ENCODE measurements at places on chromosomes 7 and 10.

DNA sequence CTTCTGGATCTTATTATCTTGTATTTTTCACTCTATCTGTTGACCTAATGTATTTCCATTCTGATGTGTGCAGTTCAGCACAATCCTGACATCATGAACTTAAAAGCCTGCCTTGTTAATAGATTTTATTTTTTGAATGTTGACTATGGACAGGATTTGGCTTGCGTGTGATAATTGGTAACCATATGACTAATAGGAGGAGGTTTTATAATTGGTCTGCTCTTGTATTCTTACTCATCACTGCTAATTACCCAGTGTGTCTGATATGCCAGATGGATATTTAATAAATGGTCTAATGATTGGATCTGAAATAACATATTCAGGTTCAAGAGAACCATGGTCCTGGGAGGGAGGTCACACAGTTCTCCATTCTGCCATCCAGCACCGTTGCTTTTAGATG is 45.9 kb downstream of the MTURN start:
- DNase-seq: no peak
- H3K27ac ChIP-seq: no peak overlapping the region
- no peak overlapping the region for H3K4me3 ChIP-seq
- no peaks in the 10 kb centered on the region for H3K4me1 ChIP-seq
- H3K36me3 ChIP-seq: no peaks in the 10 kb centered on the region

DNA sequence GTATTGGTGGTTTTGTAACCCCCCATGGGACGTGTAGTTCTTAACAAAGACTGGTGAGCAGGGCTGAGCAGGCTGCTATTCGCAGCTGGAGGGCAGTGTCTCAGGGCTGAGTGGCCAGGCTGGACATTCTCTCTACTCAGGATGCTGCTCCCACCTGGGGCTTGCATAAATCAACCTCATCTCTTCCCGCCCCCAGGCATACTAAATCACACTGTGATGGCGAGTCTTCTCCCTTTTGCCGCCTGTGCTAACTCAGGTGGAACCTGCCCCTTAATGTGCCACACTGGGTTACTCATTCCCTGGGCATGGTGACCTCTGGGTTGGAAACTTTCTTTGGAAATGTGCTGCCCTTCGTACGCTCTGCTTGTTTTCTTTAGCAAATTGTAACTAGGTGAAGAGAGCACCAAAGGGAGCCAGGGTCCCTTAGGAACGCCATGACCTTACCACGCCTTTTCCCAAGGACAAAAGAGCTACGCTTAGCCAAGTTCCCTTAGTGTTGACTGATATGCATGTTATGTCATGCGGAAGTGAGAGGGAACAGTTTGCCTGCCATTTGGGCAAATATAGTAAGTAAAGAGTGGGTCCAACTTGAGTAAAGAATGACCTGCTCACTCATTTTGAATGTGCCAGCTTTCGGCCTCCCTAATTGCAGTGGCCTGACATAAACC is 40.4 kb upstream of the COBL start:
- no peaks in the 10 kb centered on the region for H3K36me3 ChIP-seq
- DNase-seq: no peak
- H3K27ac ChIP-seq: no peak overlapping the region

GRCh38 chr10:17457083-17457482 is 2.7 kb upstream of the ST8SIA6 start:
- H3K27ac ChIP-seq: no peak overlapping the region
- no peak overlapping the region for H3K4me3 ChIP-seq
- no peaks in the 10 kb centered on the region for H3K36me3 ChIP-seq
- DNase-seq: no peak
- peaks cover 8% of the 10 kb centered on the region for H3K4me1 ChIP-seq

GRCh38 chr7:595621-596010 is 76.0 kb upstream of the PDGFA start:
- H3K4me3 ChIP-seq: no peak overlapping the region
- peaks cover 7% of the 10 kb centered on the region for H3K4me1 ChIP-seq
- no peak overlapping the region for H3K27ac ChIP-seq
- no peaks in the 10 kb centered on the region for H3K27me3 ChIP-seq
- DNase-seq: no peak

- no peak for DNase-seq
- H3K27me3 ChIP-seq: no peaks in the 10 kb centered on the region
- H3K27ac ChIP-seq: no peak overlapping the region
- H3K4me1 ChIP-seq: no peaks in the 10 kb centered on the region
- H3K4me3 ChIP-seq: no peak overlapping the region
Observed at GRCh38 chr10:120382360-120382759, 74.7 kb upstream of the PLPP4 start.

- no peak for DNase-seq
- no peaks in the 10 kb centered on the region for H3K27me3 ChIP-seq
- H3K4me3 ChIP-seq: no peak overlapping the region
- peaks cover 22% of the 10 kb centered on the region for H3K4me1 ChIP-seq
Observed at GRCh38 chr10:79239924-79240581, 107.2 kb upstream of the PPIF start.

GRCh38 chr7:43198599-43199090 is 86.2 kb downstream of the HECW1 start:
- H3K27ac ChIP-seq: no peak overlapping the region
- H3K4me1 ChIP-seq: no peaks in the 10 kb centered on the region
- no peak overlapping the region for H3K4me3 ChIP-seq
- peaks cover 4% of the 10 kb centered on the region for H3K27me3 ChIP-seq

DNA sequence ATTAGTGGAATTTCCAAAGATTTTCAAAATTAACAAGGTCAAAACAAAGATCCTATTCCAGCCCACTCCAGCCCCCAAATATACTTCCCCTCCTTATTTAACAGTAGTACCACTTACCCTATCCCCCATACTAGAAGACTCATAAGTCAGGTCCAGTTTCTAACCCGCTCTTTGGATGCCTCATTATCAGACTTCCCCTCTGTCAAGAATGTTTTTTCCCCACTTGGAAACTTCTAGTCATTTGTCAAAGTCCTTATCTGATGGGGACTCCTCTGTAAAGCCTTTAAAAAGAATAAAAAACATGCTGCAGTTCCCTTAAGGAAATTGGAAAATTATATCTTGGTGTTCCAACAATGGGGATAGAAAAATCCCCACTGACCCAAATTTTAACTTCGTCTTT is 70.1 kb downstream of the IMMP2L start:
- H3K27me3 ChIP-seq: no peaks in the 10 kb centered on the region
- H3K27ac ChIP-seq: no peak overlapping the region
- H3K36me3 ChIP-seq: no peaks in the 10 kb centered on the region
- no peak for DNase-seq

- H3K36me3 ChIP-seq: no peaks in the 10 kb centered on the region
- no peak for DNase-seq
- H3K4me3 ChIP-seq: no peak overlapping the region
- no peak overlapping the region for H3K27ac ChIP-seq
Observed at GRCh38 chr10:98309366-98310355, 41.7 kb upstream of the LOXL4 start.

- H3K4me1 ChIP-seq: no peaks in the 10 kb centered on the region
- H3K27me3 ChIP-seq: no peaks in the 10 kb centered on the region
- H3K4me3 ChIP-seq: no peak overlapping the region
- H3K36me3 ChIP-seq: no peaks in the 10 kb centered on the region
- DNase-seq: no peak
- H3K27ac ChIP-seq: no peak overlapping the region
Observed at GRCh38 chr7:14414274-14414986, 425.0 kb upstream of the ETV1 start.

- H3K27me3 ChIP-seq: no peaks in the 10 kb centered on the region
- no peaks in the 10 kb centered on the region for H3K36me3 ChIP-seq
- no peak overlapping the region for H3K27ac ChIP-seq
- DNase-seq: no peak
- H3K4me3 ChIP-seq: no peak overlapping the region
Observed at GRCh38 chr10:31071232-31072005, 39.8 kb upstream of the ZNF438 start.

DNA sequence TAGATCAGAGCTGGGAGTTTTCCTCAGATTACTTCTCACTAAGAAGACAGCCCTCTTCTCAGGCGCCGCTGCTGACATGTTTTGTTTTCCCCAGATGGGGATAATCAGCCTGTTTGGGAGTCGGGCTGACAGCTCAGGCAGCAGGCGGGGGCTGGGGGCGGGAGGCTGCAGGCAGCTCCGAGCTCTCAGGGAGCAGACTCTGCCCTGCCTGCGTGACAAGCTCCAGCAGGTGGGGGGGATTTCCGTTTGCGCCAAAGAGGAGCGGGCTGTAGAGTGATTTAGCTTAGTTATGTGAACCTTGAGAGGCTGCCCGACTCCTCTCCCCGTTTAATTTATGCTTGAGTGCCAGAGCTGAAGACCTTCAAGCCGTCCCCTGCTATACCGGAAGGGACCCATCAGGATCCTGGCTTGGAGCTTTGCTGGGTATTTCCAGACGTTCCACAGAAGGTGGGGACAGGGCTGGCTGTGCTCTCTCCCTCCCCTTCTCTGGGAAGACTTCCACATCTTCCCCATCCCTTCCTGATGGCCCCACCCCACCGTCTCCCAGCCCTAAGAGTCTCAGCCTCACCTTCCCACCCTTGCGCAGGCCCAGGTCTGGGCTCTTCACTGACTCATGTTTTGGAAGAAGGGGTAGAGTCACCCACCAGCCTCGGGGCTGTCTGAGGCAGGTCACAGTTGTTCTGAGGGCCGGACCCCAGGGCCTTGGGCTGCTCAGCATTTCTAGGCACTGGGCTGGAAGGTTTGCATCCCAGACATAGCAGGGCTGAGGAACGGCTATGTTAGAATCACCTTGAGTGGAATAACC is 24.7 kb upstream of the ADCYAP1R1 start:
- peaks cover 9% of the 10 kb centered on the region for H3K4me1 ChIP-seq
- no peaks in the 10 kb centered on the region for H3K27me3 ChIP-seq
- DNase-seq: no peak
- no peak overlapping the region for H3K27ac ChIP-seq

DNA sequence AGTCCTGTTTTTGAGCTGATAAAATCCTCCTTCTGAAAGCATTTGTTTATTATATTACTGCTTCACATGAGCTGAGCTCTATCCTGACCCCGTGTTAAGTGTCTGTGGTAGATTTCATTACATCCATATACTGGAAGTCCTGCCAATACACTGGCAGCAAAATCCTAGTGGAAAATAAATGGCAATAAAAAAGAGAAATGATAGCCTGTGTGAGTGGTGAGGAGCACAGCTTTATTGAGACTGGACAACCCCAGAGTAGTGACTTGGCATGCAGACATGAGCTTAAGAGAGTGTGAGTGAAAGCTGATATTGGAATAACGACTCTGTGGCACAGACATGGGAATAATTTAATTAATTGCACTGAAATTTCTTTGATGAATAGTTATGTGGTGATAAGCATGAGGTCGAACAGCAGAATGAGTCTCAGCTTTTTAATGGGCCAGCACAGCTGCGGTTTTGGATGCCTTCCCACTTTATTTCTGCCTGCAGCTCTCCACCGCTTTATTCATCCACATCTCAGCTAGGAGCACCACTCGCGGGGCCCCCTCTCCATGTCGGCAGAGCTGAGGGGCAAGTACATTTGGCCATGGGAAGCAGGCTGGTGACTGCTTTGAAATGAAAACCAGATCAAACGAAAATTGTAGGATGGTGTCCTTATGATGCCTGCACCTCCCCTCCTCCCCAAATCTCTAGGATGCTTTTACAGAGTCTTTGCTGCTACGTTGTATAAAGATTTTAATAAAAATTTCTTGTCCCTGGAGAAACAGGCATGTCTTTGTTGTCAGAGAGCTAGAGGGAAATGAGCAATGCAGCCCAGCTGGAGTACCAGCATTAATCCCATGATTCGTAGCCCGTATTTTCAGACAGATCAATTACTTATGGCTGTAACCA is 494.3 kb downstream of the AUTS2 start:
- no peak for DNase-seq
- no peaks in the 10 kb centered on the region for H3K4me1 ChIP-seq
- no peak overlapping the region for H3K4me3 ChIP-seq
- H3K27me3 ChIP-seq: no peaks in the 10 kb centered on the region
- H3K27ac ChIP-seq: no peak overlapping the region

GRCh38 chr7:28093623-28094232 is 86.9 kb downstream of the JAZF1 start:
- no peaks in the 10 kb centered on the region for H3K27me3 ChIP-seq
- H3K4me1 ChIP-seq: no peaks in the 10 kb centered on the region
- DNase-seq: no peak
- no peak overlapping the region for H3K27ac ChIP-seq

DNA sequence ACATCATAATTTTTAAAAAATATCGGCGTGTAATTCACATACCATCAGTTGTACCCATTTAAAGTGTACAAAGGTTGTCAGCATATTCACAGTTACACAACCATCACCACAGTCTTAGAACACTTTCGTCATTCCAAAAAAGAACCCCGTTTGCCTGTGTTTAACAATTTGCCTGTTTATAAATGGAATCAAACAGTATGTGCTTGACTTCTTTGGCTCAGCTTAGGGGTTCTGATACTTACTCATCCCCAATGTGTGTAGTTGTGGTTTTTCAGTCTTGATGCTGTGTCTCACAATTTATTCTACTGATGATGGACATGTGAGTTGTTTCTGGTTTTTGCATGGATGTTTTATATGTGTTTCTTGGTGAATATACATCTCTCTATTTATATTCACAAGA is 50.0 kb downstream of the PRPF18 start:
- no peaks in the 10 kb centered on the region for H3K27me3 ChIP-seq
- H3K4me1 ChIP-seq: no peaks in the 10 kb centered on the region
- peaks cover 26% of the 10 kb centered on the region for H3K36me3 ChIP-seq
- no peak overlapping the region for H3K27ac ChIP-seq
